SJCRH30 (cell line): ENCODE measurements at places on chromosomes 3 and 15.

GRCh38 chr3:187792521-187792920, 47.3 kb upstream of the BCL6 start:
- H3K4me1 ChIP-seq: no peaks in the 10 kb centered on the region
- no peak overlapping the region for H3K4me3 ChIP-seq
- H3K27ac ChIP-seq: no peak overlapping the region
- H3K36me3 ChIP-seq: no peaks in the 10 kb centered on the region
- H3K27me3 ChIP-seq: no peaks in the 10 kb centered on the region

DNA sequence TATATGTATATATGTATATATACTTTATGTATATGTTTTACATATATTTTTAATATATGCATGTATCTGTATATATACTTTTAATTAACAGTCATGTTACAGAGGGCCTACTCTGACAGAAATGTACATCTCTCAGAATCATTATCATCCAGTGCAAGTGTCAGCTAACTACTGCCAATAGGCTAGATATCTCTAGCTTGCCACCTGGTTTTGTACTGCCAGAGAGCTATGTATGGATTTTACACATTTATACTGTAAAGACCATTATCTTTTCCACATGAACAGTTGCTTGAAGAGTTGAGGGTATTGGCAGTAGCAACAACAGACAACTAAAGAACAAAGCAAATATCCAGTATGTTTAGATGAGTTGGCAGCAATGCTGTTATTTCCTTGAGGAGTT, 99.7 kb upstream of the VGLL3 start:
- H3K4me3 ChIP-seq: peak overlapping the region; percentile 64; the same call in 1 of the 2 replicates
- no peaks in the 10 kb centered on the region for H3K36me3 ChIP-seq
- no peak overlapping the region; the same call in 1 of the 2 replicates for H3K27ac ChIP-seq
- DNase-seq: no peak

DNA sequence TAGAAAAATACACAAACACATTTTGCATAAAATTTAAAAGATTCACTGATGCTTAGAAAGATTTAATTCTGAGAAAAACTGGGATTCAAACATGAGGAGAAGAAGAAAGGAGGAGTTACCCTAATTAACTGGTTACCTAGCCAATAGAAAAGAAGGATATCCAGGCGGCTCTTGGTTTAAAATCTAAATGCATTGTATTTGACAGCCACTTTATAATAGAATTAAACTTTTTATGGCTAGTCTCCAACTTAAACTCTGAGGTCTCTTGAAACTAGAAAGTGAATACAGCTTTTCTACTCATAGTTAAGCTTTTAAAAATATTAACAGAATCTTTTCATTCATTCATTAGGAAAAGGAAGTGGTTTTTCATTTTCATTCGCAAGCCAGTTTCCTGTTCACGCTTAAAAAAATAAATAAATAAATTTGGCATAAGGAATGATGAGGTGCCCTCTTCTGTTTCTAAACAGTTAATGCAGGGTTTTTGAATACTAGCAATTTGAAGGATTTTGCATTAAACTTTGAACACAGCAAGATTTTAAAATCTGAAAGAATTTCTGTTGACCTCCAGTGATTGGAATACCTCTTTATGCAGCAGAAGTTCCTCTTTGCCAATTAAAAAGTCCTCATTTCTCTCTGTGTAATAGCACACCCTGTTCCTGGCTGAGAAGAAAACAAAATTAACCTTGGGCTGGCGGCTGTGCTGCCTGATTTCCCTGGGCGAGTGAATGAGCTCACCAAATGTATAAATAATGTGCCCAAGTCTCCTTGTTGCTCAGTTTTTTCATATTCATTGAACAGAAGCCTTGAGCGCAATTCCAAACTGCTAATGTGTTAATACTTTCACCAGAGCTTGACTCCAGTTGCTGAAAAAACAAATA, 105.1 kb downstream of the ZMAT3 start:
- H3K27ac ChIP-seq: no peak overlapping the region
- peak; percentile 47 for DNase-seq
- H3K27me3 ChIP-seq: no peaks in the 10 kb centered on the region
- H3K4me1 ChIP-seq: no peaks in the 10 kb centered on the region
- no peaks in the 10 kb centered on the region for H3K36me3 ChIP-seq

GRCh38 chr3:140166861-140167599, 232.0 kb downstream of the CLSTN2 start:
- peaks cover 5% of the 10 kb centered on the region; the same call in 1 of the 2 replicates for H3K4me1 ChIP-seq
- no peaks in the 10 kb centered on the region for H3K36me3 ChIP-seq
- H3K4me3 ChIP-seq: no peak overlapping the region
- H3K27ac ChIP-seq: no peak overlapping the region

DNA sequence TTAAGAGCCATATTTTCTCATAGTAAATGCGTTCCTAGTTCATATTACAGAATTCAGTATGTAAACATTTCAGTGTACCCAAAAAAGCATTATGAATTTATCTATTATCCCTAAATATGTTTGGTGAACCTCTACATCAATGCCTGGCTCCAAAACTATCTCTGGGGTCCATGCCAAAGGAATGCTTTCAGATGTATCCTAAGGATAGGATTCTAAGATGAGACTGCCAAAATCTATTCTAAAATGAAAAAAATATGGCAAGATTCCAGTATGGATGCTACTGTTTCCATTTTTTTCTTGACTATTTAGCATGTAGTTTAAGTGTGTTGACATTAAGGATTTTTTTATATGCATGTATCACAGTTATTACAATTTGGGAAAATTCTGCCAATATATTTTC, 18.8 kb downstream of the EIF5A2 start:
- no peaks in the 10 kb centered on the region for H3K36me3 ChIP-seq
- H3K4me3 ChIP-seq: no peak overlapping the region
- no peaks in the 10 kb centered on the region for H3K4me1 ChIP-seq
- no peaks in the 10 kb centered on the region for H3K27me3 ChIP-seq
